ENCODE measurements at places on chromosomes 11 and 22. TPM values are rescaled to one million over a fixed set of nuclear protein-coding genes. Genes with fewer than 3 reads are reported as not detected.
A peak's percentile ranks its signal among the peaks of the same experiment; 100 is the strongest.

GRCh38 chr22:25497716-25498115, 66.8 kb upstream of the GRK3 start:
- DNase-seq, result no peak

DNA sequence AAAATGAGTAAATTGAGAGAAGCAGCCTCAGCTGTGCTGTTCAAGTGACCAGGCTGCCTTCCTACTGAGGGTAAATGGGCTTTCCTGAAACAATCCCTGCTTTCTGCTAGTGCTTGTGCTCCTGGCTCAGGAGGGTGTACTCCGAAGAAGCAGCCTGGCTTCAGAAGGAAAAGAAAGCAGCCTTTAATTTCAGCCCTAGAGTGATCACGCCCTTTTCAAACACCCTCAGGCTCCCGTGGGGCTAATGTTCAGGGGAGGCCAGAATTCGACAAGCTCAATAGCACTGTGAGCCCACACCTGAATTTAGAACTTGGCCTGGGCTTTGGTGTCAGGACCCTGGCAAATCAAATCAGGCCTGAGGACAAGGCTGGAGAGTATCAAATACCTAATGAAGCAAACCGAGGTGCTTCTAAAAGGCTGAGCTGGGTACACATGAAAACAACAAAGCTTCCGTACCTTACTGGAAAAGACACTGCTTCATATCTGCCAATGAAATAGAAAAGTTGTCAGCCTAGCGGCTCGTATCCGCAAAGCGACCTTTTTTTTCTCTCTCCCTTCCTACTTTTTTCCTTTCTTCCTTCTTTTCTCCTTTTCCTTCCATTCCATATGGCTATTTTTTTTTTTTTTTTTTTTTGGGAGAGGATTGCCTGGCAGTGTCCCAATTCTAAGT, 387.8 kb downstream of the SOX6 start:
- no peak for DNase-seq

GRCh38 chr11:117837791-117838190, 13.2 kb upstream of the FXYD2 start:
- DNase-seq, result no peak

DNA sequence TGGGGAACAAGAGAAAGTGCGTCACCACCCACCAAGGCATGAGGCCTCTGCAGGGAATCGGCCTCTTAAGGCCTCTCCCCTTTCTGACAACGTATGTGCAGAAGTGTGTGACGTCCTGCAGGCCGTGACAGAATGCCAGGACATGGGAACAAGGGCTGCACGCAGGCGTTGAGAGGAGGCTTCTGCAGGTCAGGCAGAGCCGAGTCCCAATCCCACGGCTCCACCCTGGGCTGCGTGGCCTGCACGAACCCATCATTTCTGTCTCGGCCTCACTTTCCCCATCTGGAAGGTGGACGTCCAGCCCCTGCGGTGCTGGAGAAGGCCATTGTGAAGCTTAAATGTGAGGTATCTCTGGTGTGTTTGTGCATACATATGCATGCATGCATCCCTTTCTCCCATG, 61.8 kb downstream of the SHANK2 start:
- DNase-seq, result no peak

The CDC42EP1 gene
- 54.7 TPM for polyA plus RNA-seq

- no peak for DNase-seq
These were observed 101.8 kb upstream of the TIMP3 start for GRCh38 chr22:32699686-32700085.

DNA sequence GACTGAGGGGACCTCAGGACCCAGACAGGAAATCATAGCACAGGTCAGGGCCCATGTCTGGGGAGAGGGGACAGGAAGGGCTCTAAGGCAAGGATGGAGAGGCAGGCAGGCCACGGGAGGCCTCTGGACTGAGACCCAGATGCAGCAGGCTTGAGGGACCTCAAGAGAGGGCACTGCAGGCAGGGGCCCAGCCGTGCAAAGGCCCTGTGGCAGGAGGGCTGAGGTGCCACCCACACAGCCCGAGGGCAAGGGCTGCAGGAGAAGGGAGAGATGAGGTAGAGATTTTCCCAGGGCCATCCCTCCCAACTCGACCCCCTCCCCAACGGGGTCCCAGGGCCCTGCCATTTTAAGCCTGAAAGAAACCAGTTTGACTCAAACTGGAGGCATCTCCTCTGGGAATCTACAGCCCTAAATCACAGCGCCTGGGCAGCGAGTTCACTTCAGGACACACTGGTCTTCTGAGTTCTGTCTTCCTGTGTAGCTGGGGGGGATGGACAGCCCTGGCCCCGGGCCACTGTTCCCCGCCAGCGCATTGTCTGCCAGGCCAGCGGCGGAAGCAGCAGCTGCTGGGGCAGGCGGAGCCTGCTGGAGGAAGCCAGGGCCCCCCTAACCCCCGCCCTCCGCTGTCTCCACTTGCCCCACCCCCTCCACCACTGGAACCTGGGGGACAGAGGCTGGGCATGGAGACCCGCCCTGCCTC, 20.3 kb upstream of the WNT7B start:
- peak; percentile 79 for DNase-seq

- DNase-seq, result peak; percentile 13
These were observed 700 bp downstream of the TTC17 start for GRCh38 chr11:43359422-43359818.
